Right ventricle myocardium superior (tissue), 1 donor: ENCODE measurements at places on chromosomes 4 and X. TPM values are rescaled to one million over a fixed set of nuclear protein-coding genes. Genes with fewer than 3 reads are reported as not detected.

DNA sequence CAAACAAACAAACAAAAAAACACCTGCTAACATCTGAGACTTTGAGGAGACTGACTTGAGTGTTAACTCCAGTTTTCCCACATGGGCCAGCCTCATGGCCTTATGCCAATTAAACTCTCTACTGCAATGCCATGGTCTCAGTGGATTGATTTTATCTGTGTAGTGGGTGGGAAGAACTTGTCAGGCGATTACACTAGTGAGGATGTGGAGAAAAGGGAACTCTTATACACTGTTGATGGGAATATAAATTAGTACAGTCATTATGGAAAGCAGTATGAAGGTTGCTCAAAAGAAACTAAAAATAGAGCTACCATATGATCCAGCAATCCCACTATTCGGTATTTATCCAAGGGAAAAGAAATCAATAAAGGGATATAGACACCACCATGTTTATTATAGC, 12.8 kb upstream of the XIAP start:
- DNase-seq: no peak

DNA sequence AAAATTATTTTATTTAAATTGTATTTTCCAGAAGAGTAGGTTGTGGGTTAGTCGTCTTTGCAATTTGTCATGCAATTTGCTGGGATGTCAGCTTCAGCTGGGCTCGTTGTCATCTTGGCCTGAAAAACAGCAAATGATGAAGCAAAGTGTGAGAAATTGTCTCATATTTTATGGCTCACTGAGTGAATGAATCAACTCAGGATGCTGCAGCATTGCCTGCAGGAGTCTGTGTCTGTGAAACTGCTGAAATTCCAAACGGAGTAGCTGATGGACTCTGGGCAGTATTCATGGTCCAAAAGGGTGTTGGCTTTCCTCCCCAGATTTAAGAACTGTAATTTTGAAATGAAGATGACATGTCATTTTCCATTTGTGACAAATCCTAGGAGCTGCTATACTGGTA, 37.2 kb downstream of the CXCL8 start:
- DNase-seq: no peak

DNA sequence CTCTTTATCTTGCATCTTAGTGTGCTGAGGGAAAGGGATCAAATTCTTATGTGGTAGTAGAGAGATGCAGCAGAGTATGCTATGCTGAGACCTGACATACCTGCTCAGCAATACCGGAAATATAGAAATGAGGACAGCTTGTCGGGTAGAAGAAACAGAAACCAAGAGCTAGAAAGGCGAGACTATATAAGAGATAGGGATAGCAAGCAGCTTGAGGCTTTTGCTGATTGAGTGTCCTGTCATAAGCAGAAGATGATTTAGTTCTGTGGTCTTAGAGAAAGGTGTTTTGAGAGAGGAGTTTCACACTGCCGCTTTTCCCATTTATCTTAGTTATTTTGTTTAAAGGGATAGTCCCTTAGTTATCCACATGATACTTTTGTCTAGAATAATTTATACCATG, 31.7 kb downstream of the USP9X start:
- DNase-seq: no peak

- DNase-seq: no peak
These were observed 240.4 kb upstream of the AFF2 start for GRCh38 chrX:148259990-148260389.

PCDH7 gene
- total RNA-seq: 18.7 TPM

DNA sequence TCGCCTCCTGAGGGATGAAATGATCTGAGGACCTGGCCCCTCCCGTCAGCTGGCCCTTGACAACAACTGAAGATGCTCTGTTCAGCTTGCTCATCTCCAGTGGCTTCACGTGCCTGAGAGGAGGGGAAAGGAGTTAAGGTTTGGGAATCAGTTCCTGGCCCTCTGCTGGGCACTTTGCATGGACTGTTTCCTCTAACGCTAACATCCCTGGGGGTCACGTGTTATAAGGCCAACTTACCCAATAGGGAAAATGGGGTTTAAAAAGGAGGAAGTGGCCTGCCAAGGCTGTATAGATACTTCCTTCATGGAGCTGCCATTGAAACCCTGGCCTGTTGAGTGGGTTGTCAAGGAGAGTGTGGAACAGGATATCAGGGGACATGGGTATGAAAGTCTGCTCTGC, 65.6 kb downstream of the OR13H1 start:
- DNase-seq: no peak

GPRASP2 gene
- total RNA-seq: 11.1 TPM

EPHA5 gene
- total RNA-seq: 0.13 TPM

- no peak for DNase-seq
These were observed 17.0 kb downstream of the PDGFC start for GRCh38 chr4:156954587-156954986.

DNA sequence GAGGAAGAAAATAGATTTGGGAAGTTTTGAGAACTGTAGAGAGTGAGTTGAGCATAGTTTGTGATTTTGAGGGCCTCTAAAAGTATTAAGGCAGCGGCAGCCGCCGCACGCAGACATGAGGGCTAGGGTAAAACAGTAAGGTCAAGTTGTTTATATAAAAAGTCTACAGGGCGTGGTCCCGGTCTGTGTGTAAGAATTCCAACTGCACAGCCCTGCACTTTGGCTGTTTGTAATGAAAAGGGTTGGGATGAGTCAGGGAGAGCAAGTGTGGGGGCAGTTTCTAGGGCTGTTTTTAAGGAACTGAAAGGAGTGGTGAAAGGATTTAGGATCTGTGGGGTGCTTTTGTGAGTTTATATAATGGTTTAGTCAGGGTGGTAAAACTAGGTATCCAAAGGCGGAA, 55.0 kb downstream of the BEX3 start:
- no peak for DNase-seq

GRCh38 chr4:148926276-148927260, 484.4 kb upstream of the NR3C2 start:
- peak; percentile 64 for DNase-seq

DNA sequence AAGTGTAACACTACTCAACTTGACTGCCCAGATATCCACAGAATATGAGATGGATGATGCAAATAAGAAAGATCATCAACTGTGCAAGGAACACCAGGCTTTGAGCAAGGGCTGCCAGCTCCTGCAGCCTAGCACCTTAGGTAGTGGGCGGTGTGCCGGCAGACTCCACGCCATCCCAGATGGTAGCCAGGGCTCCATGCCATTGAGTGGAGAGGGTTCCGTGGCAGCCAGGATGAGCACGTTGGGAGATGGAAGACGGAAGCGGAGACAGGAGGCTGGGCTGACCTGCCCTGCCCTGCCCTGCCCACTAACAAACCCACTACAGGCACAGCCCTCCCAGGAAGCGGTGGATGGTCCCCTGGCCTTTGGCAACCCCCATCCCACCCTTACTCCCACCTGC, 51.9 kb downstream of the TMPRSS11F start:
- no peak for DNase-seq

RNF4 gene
- 22.3 TPM for total RNA-seq

GRCh38 chr4:43353552-43353951, 461.0 kb downstream of the GRXCR1 start:
- DNase-seq: no peak

GRCh38 chrX:135951291-135951690, 22.5 kb downstream of the MMGT1 start:
- no peak for DNase-seq

DNA sequence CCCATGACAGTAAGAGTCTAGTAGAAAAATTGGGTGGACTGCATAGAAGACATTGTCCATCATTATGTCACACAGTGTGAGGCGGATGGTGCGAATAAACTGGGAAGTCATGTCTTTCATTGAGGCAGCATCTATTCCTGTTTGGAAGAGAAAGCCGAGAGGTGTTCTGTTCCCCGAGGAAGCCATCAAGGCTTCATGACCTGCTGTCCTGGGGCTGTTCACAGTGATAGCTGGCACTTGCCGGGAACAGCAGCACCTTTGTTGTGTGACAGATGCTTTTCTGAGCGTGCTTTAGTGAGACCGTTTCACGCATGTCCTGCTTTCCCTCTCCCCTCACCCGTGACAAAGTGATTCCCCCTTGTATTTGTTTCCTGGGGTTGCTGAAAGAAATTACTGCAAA, 20.3 kb downstream of the RGS12 start:
- DNase-seq: peak; percentile 6

DNA sequence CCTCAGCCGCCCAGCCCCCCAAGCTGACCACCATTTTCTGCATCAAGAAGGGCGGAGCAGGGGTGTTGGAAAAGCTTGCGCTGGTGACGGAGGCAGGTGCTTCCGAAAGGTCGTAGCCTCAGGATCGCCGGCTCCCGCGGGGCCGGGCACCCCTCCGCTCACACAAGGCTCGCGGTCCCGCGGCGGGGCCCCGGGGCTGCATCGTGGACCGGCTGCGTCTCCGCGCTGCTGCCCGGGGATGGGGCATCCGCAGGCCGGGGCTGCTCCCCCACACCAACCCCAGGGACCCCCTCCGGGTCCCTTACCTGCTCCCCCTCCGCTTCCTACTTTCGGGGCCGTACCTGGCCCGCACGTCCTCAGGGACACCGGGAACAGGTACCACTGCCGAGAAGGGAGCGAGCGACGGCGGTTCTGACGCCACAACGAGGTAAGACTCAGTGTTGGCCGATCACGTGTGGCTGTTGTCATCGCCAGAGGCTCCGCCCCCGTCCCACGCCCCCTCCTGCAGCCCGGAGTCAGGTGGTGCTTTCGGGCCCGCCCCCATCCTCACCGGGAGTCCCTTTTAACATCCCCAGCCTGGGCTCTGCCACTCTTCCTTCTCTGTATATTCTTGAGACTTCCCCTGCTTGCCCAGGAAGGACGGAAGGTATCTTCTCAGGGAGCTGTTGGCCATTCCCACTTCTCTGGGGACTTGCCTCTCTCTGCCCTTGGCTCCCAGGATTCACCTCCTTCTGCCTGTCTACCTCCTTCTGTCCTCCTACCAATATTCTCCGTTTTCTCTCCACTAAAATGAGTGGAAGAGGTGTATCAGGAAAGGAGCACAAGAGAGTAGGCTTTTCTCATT, at the start of gene BEX2:
BEX2 (minus strand) TSS at position 436 of the 844 bp plus-strand sequence. CDS start 1,014 bp downstream, outside the sequence.
- peak; percentile 49 for DNase-seq

DNA sequence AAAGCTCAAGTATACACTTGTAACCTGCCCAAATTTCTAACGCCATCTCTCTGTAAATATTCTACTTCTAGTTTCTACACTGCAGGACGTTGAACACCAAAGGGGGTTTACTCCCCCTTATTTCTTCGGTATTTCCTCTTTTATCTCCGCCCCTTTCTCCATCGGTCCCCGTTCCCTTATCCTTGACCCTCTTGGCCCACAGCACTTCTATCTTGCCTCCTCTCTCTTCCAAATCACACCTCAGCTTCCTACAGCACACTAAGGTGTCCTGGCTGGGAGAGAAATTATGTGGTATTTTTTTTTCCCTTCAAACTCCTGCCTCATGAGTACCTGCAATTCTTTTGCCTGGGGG, 715 bp downstream of the ZMAT1 start:
- no peak for DNase-seq

DNA sequence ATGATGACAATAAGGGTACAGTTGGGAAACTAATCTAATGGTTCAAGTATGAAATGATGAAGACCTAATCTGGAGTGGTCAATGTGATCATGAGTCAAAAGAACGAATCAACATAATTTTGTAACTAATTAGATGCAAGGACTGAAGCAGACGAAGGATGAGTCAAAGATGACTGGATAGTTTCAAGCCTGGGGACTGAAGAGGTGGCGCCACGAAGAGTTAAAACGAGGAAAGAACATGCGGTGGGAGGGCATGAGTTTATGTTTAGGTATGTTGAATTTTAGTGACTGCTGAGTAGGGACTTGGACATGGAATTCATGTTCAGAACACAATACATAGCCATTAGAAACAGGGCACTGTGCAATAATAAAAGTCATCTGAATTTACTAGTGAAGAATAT, 221.5 kb upstream of the FAM241A start:
- no peak for DNase-seq

- DNase-seq: no peak
These were observed 19.6 kb downstream of the PRDM5 start for GRCh38 chr4:120902925-120903324.

GRCh38 chr4:47788126-47788525, 49.7 kb downstream of the CORIN start:
- no peak for DNase-seq

DRP2 gene
- total RNA-seq: 0.05 TPM

GRCh38 chrX:12890467-12890866, 16.0 kb upstream of the TLR8 start:
- no peak for DNase-seq

DNA sequence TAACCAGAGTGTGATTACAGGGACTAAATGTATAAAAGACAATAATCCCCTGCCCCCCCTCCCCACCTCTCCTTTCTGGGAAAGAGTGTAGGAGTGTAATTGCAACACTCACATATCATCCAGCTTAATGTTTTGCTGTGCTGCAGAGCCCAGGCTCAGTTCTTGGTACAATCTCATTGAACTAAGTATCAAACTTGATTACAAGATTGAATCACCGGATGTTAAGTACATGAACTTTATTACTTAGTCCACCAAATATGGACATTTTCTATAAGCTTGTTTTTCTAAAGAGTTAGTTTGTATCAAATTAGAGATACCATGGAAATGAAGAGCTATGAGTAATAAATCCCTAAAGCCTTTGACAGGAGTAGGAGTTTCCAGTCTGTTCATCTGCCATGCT, 559.1 kb downstream of the ZNF674 start:
- DNase-seq: no peak
